ENCODE measurements at places on chromosomes 2 and 18.

DNA sequence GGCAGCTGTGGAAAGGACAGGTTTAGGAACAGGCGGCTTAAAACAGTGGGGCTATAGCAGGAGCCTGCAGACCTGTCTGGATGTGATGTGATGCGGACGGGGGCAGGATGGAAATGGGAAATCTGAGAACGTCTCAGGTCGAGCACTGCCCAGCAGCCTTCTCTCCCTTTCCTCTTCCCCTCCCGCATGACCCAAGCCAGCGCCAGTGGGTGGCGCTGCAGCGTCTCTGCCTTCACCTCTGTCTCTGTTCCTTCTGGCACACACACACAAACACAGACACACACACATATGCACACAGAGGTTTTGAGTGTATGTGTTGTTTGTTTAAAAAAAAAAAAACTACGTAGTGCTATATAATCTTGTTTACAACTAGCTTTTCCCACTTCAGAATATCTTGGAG lies 82.0 kb upstream of the SLC66A3 start:
- no peak overlapping the region for H3K4me3 ChIP-seq
- H3K36me3 ChIP-seq, result no peaks in the 10 kb centered on the region
- DNase-seq, result peak; percentile 71
- H3K27me3 ChIP-seq, result no peaks in the 10 kb centered on the region
- H3K27ac ChIP-seq, result no peak overlapping the region

DNA sequence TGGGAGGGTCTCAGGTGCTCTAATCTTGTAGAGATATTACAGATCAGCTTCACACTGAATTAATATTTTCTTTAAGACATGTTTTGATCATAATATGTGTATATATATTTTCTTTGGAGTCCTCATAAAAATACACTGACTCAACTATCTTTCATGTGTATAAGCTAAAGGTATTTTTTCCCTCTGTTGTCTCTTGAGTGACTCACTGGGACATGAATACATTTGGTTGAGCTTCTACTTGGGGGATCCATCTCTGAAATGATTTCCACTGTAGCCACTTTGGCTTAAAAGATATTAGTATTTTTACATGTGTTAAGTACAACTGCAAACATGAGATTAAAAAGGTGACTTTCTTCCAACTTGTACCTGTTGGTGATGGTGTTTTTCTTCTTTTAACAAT lies 140.8 kb downstream of the TTN start:
- H3K27ac ChIP-seq, result no peak overlapping the region
- no peaks in the 10 kb centered on the region for H3K27me3 ChIP-seq
- H3K36me3 ChIP-seq, result no peaks in the 10 kb centered on the region
- H3K4me3 ChIP-seq, result no peak overlapping the region
- DNase-seq, result no peak

GRCh38 chr2:1685078-1685956 lies 59.0 kb downstream of the PXDN start:
- no peak for DNase-seq
- no peaks in the 10 kb centered on the region for H3K4me1 ChIP-seq
- no peaks in the 10 kb centered on the region for H3K36me3 ChIP-seq
- H3K27ac ChIP-seq, result no peak overlapping the region
- no peak overlapping the region for H3K4me3 ChIP-seq
- H3K27me3 ChIP-seq, result no peaks in the 10 kb centered on the region

DNA sequence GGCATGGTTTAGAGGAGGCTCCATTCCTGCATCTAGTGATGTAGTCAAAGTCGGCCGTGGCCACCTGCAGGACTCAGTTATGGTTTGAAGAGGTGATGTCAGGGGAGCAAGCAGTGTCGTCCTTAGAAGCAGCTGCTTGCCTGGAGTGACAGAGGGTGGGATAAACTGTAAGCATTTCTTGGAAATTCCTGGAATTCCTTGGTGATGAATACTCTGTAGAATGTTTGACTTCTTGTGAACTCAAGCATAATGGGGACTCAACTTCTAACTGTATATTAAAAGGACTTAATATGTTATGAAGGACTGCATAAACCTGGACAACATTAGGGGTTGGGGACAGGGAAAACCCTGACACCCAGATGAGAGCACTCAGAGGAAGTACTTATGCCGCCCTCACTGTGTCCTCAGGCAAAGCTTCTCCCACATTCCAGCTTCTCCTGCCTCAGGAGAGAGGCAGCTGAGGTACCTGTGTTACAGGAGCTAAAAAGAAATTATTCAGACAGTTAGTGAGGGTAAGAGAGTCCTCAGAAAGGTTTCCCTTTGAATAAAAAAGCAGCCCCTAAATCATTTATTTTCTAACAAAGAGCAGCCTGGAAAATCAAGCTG lies 459.9 kb upstream of the CELF4 start:
- no peaks in the 10 kb centered on the region for H3K36me3 ChIP-seq
- H3K4me3 ChIP-seq, result no peak overlapping the region
- no peak overlapping the region for H3K27ac ChIP-seq
- no peaks in the 10 kb centered on the region for H3K27me3 ChIP-seq
